ENCODE measurements at places on chromosomes 5 and 9.
A peak's percentile ranks its signal among the peaks of the same experiment; 100 is the strongest.

- DNase-seq = no peak
Observed at GRCh38 chr5:132059696-132060500, 557 bp upstream of the IL3 start.

DNA sequence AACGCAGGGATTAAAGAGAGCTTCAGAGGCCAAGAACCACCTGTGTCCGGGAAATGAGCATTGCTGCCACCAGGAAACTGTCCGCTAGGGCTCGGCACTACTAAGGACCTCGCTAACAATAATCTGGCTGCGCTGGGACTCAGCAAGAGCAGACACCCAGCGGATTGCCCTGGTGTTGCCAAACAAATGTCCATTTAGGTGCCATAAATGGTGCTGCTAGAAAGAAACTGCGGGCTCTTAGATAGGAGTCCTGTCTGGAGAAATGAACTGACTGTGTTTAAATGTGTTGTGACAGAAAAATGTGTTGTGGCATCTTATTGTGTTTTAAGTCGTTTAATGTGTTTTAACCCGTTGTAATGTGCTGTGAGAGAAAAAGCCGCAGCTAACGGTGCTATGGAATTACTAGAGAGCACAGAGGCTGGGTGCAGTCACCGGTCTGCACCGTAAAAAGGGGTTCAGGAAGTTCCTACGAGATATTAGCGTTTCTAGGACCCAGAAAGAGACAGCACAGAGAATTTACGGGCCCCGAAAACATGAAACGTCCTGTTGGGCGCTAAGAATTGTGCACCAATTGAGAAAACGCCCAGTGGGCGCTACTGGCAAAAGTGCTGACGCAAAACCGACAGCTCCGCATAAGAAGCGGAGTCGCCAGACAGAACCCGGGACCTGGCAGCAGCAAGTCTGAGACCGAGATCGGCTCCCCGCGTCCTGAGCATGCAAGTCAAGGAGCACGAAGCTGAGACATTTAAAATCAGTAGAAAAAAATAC is 90.6 kb downstream of the ANXA2R start:
- DNase-seq = peak; percentile 66

GRCh38 chr9:121718084-121718483 is 66.7 kb downstream of the DAB2IP start:
- DNase-seq = no peak

DNA sequence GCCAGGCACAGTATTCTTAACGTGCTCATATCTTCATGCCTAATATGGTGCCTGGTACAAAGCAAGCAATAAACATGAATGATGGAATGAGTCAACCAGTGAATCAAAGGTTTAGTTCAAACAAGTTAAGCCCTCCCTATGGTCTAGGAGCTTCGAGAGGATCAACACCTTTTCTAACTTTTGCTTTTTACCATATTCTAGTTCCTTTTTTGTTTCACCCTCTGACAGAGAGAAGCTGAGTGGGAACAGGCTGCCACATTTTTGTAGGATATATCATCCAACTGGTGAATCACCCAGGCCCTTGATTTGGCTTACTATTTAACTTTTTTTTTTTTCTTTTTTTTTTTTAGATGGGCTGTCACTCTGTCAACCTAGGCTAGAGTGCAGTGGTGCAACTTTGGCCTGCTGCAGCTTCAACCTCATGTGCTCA is 39.3 kb upstream of the TNC start:
- DNase-seq = no peak

DNA sequence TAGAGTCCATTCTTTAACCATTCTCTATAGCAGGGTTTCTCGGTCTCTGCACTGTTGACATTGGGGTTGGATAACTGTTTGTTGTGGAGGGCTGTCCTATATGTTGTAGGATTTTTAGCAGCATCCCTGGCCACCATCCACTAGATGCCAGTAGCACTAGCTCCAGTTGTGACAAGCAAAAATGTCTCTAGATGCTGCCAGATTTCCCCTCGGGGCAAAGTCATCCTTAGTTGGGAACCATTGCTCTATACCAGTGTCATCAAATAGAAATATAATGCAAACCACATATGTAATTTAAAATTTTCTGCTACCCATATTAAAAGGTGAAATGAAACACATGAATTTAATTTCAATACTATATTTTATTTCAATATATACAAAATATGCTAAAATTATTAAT is 2.9 kb downstream of the TTC23L start:
- no peak for DNase-seq

- no peak for DNase-seq
Observed at GRCh38 chr9:97599314-97599846, 33.8 kb downstream of the TSTD2 start.

DNA sequence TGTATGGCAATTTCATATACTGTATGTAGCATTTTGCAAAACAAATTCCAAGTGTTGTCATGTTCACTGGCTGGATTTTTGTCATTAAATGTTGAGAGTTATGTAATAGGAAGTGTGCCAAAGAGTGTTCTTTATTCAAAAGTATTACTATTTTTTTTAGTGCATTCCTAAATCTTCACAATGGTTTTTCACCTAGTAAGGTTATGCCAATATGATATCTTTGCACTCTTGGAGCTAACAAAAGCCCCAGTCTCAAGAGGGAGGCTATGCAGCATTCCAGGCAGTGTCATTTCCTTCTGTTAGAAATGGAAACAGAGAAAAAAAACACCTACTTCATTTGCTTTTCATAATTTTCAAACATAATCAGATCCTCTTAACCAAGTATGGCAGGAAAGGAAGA is 5.1 kb upstream of the SSBP2 start:
- no peak for DNase-seq

DNA sequence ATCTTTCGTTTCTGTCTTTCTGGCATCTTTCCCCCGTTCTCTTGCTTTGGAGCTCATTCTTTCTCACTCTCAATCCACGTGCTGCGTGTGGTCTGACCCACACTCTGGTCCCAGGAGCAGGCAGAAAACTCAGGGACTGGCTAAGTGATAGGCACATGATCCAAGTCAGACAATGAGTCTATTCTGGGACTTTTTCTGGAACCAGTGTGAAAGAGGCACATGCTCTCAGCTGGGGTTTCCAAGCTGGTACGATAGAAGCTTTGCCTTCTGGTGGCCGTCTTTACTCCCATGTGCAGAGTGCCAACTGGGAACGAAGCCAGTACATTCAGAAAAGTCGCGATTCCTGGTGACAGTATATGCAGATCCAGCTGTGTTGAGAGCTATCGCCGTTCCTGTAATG is 94.4 kb downstream of the PDZD2 start:
- DNase-seq = no peak

GRCh38 chr5:164235300-164235891 is 730.0 kb downstream of the MAT2B start:
- DNase-seq = no peak

DNA sequence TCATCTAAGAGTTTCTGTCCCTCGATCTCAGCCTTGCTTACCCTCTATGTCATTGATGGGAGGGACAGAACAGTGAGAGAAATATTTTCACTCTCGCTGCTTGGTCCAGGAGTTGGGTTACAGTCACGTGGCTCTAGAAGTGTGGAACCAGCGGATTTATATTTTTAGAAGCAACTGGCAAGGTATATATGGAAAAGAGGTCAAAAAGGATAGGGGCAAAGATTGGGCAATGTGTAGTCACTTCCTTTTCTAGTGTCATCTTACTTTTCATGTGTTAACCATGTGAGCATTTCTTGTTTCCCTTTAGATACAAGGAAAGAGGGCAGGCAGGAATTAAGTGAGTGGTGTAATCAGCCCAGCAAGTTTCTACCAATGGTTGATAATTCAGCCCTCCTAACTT is 111.5 kb upstream of the ZNF366 start:
- DNase-seq = no peak

- DNase-seq = no peak
Observed at GRCh38 chr5:83802686-83803085, 82.0 kb upstream of the HAPLN1 start.

- DNase-seq = no peak
Observed at GRCh38 chr9:134179918-134180785, 15.8 kb upstream of the RNU6ATAC start.

DNA sequence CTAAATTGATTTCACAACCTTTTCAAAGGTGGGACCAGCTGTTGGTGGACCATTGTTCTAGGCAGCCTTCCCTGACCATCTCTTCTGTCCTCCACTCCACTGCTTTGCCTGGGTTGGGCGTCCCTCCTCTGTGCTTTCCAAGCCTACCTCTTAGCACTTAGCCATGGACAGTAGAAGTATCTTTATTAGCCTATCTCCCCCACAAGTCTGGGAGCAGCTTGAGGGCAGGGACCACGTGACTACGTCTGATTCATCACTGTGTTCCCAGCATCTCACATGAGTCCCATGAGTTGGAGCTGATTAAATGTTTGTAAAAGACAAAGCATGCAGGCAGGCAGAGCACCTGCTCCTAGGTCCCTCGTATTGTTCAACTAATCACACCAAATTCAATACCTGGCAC is 20.9 kb downstream of the MORN5 start:
- no peak for DNase-seq

DNA sequence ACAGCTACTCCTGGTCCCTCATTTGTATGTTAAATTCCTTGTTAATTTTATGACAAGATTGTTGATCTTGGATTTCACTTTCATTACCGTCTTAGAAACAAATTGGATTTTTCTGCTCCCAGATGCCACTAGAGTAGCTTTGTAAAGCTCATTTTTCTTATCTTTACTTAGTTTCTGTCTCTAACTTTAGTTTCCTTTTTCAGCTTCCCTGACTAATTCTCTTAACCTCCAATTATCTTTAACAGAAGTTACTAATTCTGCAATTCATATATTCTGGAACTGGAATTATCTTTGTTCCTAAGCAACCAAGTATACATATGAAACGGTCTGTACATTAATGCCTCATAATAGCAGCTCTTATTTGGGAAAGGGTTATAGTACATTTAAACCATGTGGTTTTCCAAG is 16.7 kb downstream of the ITGA1 start:
- DNase-seq = no peak

DNA sequence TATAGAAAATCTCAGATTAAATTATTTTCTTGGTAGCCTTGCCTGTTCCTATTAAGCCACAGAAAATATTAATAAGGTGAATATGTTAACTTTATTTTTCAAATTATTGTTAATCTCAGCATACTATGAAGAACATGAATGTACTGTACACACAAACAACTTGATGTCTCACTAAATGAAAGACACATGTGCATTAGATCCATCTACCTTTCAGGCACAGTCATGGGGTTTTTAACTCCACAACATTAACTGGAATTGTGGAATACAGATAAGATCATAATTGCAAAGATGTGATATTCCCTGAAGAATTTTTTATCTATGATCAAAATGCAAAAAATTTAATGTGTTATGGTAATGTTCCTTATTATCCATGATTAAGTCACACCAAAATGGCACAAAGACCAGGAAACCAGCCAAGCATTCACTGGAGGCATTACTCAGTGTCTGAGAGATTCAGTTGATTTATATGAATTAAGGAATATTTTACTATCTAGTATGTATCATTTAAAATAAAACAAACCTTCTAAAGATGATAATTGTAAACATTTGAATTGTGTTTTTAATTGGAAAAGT is 150.0 kb upstream of the VCAN start:
- no peak for DNase-seq

GRCh38 chr9:101119206-101119819 is 90.8 kb downstream of the PLPPR1 start:
- peak; percentile 45 for DNase-seq
